Activated CD4-positive, alpha-beta T cell treated with anti-CD3 and anti-CD28 coated beads, Interleukin-2, amount 10 ng/mL, durations not matched to agents 7 days and 5 days (primary cell): ENCODE measurements at places on chromosomes 11 and 22. TPM values are rescaled to one million over a fixed set of nuclear protein-coding genes. Genes with fewer than 3 reads are reported as not detected.

GRCh38 chr11:130465263-130465662 lies 16.8 kb downstream of the ADAMTS15 start:
- no peak for DNase-seq

DNA sequence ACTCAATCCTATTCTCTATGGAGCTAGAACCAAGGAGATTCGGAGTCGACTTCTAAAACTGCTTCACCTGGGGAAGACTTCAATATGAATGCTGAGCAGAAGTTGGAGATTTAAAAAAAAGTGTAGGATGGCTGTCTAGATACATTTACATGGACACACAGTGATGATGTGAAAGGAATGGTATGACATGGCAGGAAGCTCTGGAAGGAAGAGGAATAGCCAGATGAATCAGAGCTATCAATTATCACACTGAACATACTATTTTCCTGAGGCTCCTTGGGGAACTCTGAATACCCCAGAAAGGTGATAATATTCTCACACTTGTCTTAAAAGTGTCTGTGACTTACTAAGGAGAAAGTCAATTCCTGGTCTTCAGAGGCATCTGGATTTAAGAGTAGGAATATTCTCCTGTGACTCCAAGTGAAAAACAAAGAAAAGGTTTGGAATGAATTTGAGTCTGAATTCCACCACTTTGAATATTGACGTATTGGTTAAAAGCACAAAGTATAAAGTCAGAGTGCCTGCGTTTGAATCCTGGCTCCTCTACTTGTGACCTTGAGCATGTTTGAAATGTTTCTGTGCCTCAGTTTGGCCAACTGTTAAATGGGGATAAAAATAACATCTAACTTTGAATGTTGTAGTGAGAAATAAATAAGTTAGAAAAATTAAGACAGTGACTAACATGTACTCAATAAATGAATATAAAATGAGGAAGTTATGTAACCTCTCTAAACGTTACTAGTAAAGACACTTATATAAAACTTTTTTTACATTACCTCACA lies 1.3 kb downstream of the OR52D1 start:
- DNase-seq, result no peak

GRCh38 chr11:22688914-22689313 lies 22.5 kb downstream of the GAS2 start:
- no peak for DNase-seq

DNA sequence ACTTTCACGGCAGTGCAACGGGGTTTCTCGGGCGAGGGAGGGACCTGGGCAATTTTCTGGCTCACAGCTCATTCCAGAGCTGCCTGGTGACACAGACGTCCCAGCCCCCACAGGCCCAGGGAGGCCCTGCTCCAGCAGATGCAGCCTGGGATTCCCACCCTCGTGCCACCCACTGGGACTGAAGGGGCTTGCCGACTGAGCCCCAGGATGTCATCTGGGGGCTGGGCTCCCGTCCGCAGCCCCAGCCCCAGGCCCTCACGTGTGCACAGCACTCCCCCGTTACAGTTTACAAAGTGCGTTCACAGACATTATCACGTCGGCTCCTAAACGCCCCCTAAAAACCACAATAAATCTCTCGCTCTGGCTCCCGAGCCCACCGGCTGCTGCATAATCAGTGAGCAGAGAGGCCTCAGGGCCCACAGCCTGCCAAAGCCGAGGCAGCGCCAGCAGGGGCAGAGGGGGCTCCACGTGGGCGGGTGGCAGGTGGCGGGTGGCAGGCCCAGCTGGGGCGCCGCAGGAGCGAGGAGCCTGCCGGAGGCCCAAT lies 76.9 kb upstream of the TCF20 start:
- DNase-seq, result no peak

GRCh38 chr22:32932176-32932575 lies 126.0 kb downstream of the SYN3 start:
- DNase-seq, result no peak

GRCh38 chr11:111913031-111913861 lies 712 bp downstream of the HSPB2 start:
- DNase-seq, result no peak

DNA sequence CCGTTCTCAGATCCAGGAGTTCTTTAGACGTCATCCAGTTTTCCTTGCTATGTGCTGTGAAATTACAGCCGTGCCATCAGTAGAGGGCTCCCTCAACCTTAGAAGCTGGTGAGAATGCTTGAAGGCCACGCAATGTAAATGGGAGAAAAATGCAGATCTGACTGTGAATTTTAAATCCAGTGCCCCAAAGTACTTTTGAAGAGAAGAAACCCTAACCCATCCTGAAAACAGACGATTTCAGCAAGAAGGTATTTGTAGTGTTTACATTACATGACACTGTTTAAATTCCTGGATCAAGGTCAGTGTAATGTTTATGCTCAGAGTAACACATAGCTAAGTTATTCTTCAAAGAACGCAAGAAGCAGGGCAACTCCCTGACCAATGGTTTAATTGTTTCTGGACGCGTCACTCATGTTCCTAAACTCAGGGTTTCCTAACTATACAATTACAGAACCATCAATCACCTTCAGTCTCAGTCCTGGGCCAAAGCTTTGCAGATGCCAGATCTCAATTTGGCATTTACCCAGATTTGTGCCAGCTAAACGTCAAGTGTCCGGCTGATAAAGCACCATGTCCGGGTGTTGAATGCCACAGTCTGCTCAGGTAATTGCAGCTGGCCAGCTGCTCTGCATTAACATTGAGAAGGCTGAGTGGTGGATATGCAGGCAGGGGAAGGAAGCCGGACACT lies 38.2 kb downstream of the ADAMTS8 start:
- no peak for DNase-seq

- no peak for DNase-seq
Measured at GRCh38 chr22:49324527-49325491, 502.9 kb downstream of the BRD1 start.

- no peak for DNase-seq
Measured at GRCh38 chr11:25908726-25909125, 423.2 kb upstream of the ANO3 start.

The MRPL16 gene
- total RNA-seq, result 78.3 TPM

GRCh38 chr11:45715418-45715817 lies 50.0 kb upstream of the CHST1 start:
- no peak for DNase-seq

The SLC7A4 gene
- total RNA-seq, result not detected

- no peak for DNase-seq
Measured at GRCh38 chr11:111840143-111840542, 31.2 kb downstream of the ALG9 start.

DNA sequence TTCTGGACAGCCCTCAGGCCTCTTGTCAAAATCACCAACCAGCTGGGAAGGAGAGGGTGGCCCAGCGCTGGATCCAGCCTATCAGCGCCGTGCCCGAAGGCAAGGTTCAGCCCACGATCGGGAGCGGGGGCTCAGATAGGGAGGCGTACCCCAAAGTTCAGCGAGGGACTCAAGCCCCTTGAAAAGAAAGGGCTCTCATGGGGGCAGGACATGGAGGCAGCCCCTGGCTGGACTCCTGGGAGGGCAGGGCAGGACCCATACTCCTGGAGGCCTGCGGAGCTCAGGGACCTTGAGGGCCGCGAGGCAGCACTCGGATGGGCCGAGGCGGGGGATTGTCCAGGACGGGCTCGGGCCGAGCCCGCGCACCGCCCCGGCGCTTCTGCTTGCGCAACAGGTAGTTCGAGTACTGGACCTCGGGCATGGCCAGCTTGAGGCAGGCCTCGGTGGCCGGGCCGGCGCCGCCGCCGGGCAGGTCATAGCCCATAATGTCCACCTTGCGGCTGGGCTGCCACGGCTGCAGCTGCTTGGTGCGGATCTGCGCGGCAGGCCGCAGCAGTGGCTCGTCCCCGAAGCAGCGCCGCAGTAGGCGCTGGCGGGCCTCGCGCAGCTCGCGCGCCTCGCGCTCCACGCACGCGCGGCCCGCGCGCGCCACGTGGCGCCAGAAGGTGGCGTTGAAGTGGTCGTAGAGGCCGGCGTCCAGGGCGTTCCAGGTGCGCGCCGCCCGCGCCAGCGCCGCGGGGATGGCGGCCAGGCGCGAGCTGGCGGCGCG lies 6.5 kb downstream of the GAL3ST3 start:
- DNase-seq, result no peak

The SMIM38 gene
- 0.12 TPM for total RNA-seq

DNA sequence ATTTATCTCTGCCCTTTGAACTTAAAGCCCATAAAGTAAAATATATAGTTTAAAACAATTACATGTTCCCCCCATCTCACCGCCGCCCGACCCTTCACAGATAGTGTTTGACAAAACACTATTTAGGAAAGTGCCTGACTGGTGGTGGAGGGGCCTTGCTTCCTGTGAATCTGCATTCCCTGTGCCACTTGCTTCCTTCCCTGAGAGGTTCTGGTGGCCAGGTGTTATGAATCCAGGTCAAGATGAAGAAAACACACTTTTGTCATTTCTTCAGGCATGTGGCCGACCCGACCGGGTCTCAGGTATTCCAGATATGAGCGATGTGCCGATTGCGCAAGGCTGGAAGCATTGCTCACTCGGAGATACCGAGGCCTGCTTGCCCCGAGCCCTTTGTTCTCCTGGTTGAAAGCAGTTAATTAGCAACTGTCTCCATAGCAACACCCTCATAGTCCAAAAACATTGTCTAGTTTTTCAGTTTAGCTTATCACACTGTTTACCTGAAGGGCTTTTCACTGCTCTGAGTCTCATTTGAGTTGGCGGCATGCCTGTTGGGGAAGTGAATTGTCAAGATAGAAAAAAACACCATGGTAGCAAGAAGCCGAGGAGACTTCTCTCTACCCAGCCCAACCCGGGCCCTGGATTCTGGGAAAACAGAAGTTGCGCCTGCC lies 128.3 kb downstream of the TEAD1 start:
- no peak for DNase-seq

DNA sequence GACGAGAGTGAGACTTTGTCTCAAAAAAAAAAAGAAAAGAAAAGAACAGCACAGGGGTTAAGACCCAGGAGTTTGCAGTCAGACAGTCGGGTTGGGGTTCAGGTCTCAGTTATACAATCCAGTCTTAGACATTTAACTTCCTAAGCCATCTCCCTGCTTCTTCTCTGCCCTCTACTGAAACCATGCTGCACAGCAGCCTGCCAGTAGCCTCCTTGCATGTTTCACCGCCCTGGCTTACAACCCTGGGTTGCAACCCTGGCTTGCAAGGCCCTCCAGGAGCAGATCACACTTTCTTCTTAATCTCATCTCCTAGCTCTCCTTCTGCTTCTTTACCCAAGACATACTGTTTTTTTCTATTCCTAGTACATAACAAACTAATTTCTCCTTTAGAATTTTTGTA lies 5.9 kb upstream of the B3GAT3 start:
- no peak for DNase-seq
